Pulmonary artery endothelial cell (primary cell): ENCODE measurements at places on chromosomes 7 and 10. TPM values are rescaled to one million over a fixed set of nuclear protein-coding genes. Genes with fewer than 3 reads are reported as not detected.

Gene ATOH7
- total RNA-seq: not detected in 2 replicates

Gene TEX47
- total RNA-seq: not detected in 2 replicates

Gene STN1
- 27.5 and 30.9 TPM in 2 replicates for total RNA-seq

Gene SHH
- total RNA-seq: 0.20 TPM in 1 of 2 replicates, not detected in the other

Gene FGL2
- 0.25 and 0.26 TPM in 2 replicates for total RNA-seq

Gene ADRA2A
- total RNA-seq: 0.13 and 0.49 TPM in 2 replicates

Gene GPAM
- 9.2 and 13.5 TPM in 2 replicates for total RNA-seq

Gene BRI3
- total RNA-seq: 59.2 and 75.0 TPM in 2 replicates

Gene SAP25
- 0.11 TPM in 1 of 2 replicates, not detected in the other for total RNA-seq

GRCh38 chr7:90701771-90702170 lies 105.7 kb downstream of the CDK14 start:
- no peak for DNase-seq

- DNase-seq: no peak
Observed at GRCh38 chr7:133139350-133139749, 57.5 kb upstream of the CHCHD3 start.

GRCh38 chr10:124106241-124106879 lies 13.0 kb upstream of the CHST15 start:
- DNase-seq: peak; percentile 58

DNA sequence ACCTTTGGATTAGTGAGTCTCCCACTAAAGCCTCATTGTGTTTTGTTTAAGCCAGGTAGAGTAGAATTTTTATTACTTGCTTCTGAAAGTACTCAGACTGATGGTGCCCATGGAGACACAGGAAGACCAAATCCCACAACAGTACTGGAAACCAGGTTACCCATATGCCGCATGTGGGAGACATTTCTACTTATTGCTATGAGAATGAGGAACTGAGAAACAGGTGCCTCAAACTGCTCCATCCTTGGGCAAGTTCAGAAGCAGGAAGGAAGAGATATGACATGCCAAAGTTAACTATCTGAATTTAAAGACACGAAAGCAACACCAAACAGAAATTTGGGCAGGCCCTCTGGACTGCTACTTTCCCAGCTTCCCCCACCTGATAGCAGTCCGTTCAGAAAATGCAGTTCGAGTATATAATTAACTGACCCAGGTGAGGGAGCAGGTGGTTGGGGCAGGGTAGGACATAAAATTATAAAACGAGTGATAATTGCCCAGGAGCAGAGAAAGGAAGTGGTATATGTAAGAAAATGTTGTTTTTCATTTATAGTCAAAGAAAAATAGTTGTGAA lies 382.3 kb upstream of the MTPN start:
- no peak for DNase-seq

DNA sequence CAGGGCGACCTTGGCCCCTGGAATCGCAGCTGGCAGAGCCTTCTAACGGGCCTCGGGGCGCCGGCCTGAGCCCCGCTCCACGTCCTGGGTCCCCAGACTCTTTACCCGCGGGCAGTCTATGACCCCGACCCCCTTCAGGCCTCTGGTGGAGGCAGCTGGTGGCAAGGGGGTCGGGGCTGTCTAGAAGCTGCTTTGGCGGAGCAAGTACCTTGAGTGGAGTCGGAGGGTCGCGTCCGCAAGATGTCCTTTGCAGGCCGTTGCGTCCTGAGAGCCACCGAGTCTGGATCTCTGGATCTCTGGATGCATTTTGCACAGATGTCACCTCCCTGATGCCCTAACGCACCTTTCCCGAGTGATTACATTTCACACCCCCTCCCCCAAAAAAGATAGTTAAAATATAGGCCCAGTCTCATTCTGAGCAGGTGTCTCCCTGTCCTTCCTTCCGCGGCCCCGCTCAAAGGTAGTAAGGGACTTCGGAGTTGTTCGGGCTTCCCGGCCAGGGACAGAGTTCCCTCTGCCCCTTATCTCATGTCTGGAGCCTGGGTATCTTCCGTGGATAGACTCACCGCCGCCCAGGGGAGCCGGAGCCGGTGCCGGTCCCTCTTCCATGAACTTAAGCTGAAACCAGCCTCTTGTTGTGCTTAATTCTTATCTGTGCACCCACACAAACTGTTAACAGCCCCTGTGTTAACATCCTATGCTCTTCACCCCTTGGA lies 457 bp downstream of the ACADSB start:
- DNase-seq: no peak

DNA sequence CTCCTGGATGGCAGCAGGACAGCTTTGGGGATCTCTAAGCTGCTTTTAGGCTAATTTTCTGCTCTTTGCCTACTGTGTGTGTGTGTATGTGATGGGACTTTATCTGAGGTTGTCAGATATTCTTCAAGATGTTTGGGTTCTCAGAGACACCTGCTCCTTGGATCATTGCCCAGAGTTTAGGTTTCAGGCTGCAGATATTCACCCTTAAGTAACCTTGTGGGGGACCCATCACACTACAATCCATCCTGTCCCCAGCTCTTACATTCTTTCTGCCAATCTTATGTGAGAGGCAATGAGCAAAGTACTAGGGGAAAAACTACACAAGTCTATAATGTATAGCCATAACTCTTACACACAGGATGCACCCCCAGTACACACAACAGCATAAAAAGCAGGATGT lies 263.0 kb upstream of the ZWINT start:
- DNase-seq: no peak

GRCh38 chr10:130627346-130628045 lies 491.3 kb downstream of the GLRX3 start:
- DNase-seq: no peak

- DNase-seq: no peak
Observed at GRCh38 chr10:24723386-24723787, 300 bp downstream of the ARHGAP21 start.

- DNase-seq: no peak
Observed at GRCh38 chr7:147060070-147060469, 943.5 kb downstream of the CNTNAP2 start.

GRCh38 chr10:118965645-118966044 lies 63.9 kb upstream of the NANOS1 start:
- DNase-seq: no peak

DNA sequence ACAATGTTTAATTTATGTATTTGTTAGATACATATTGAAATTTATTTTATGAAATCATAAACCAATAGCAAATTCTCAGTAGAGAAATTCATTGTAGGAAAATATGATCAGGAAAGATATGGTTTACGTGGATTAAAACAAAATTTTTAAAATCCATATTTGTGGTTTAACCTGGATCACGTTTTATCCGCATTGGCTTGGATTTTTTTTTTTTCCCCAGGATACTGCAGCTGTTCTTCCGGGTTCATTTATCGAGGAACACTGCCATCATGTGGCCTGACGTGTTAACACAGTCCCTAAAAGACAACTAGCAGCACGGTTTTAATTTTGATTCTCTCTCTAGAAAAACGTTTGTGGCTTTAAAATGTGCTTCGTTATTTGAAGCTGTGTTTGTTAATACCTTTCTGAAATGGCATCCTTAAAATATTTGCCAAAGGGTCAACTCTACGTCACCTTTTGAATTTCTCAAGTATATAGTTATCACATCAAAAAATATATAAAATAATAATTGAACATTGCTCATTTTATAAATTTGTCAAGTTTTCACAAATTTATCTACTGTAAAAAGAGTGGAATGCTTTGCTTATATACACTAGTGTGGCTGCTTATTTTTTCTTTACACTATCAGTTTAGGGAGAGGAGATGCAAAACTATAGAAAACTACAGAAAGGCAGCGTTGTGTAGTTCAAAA lies 8.7 kb upstream of the ASB4 start:
- DNase-seq: peak; percentile 24

GRCh38 chr10:95335933-95336699 lies 45.3 kb upstream of the PDLIM1 start:
- DNase-seq: no peak

DNA sequence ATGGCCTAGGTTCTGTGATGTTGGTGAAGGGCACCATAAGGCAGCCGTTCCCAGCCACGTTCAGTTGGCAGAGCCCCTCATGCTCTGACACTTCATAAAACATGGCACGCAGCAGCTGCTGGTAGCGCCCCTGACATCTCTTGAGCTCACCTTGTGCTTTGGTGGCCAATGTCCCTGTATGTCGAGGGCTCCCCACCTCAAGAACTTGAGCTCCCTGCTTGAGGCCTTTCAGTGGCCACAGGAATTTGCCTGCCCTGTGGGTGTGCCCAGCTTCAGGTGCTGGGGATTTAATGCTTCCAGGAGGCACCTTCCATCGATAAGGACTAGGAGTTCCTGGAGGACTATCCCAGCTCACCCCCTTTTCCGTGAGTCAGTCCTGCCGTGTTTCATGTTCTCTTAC lies 9.5 kb upstream of the ZNF32 start:
- no peak for DNase-seq

- no peak for DNase-seq
Observed at GRCh38 chr7:70143075-70144044, 545.1 kb downstream of the AUTS2 start.

DNA sequence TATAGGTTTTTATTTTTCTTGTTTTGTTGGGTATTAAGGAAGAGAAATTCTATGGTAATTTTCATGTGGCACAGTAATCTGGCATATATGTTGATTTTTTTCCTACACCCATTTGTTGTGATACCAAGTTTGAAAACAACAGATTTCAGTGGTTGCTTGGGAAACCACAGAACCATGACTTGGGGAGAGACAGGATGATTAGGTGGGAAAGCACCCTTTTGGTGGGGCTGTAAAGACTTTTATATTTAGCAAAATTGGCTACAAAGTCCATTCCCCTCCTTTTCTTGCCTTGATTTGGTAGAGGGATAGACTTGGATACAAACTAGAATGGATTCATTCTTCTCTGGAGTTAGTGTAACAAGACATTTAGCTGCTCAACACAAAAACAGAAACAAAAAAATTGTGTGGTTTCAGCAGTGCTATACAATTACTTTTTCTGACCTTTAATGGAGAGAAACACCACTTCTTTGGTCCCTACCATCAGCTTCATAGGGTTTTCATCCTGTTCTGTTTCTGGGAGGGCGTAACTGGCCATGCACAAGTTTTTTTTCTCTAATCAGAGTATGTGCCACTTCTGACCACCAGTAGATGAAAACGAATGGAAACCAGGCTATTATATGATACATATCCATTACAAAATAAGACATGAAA lies 52.7 kb downstream of the FIGNL1 start:
- DNase-seq: no peak

DNA sequence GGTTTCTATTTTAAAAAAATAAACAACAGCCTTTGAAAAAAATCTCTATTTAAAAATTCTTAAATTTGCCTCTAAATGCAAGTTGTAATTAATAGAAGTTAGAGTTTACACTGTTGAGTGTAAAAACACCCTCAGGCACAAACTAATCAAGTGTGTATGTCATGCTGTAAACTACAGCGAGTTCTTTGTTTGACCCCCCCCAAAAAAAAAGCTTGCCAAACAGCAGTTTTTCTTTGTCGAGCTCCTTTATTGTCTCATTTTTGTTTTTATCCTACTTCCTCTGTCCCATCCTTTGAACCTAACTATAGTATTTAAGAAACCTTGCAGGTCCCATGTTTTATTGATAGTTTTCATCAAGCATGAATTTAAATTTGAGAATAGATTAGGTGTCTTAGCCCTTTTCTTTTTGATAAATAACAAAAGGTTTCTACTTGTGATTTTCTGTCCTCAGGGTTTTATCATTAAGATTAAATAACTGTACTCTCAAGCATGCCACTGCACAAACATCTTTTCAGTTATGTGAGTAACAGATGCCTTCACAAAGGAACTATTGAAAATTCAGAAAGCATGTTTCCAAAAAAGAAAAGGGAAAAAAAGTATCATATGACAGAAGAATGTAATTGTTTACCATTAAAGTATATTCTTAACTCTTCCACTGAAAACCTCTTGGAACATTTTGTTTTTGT lies 176.0 kb downstream of the ARID5B start:
- no peak for DNase-seq

GRCh38 chr7:140670343-140670935 lies 2.3 kb upstream of the ADCK2 start:
- DNase-seq: no peak

DNA sequence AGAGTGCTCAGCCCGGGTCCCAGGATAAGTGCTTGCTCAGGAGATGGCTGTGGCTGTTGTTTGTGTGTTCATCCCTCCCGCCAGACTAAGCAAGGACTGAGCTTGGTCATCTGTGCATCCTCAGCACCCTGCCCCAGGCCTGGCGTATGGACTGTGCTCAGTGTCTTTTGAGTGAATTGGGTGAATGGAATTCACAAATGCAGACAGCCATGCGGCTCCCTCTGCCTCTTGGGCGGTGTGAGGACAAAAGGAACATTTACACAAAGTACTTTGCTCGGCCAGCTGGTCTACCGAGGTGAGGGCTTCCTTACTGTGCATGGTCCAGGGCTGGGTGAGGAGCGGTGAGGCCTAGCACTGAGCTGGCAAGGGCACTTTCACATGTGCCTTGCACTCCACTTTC lies 120.2 kb downstream of the CDH23 start:
- DNase-seq: no peak

- no peak for DNase-seq
Observed at GRCh38 chr7:157555944-157556641, 219.3 kb downstream of the DNAJB6 start.

GRCh38 chr7:8176370-8177081 lies 85.4 kb downstream of the ICA1 start:
- DNase-seq: no peak

GRCh38 chr7:30661926-30662325 lies 20.3 kb downstream of the CRHR2 start:
- no peak for DNase-seq

DNA sequence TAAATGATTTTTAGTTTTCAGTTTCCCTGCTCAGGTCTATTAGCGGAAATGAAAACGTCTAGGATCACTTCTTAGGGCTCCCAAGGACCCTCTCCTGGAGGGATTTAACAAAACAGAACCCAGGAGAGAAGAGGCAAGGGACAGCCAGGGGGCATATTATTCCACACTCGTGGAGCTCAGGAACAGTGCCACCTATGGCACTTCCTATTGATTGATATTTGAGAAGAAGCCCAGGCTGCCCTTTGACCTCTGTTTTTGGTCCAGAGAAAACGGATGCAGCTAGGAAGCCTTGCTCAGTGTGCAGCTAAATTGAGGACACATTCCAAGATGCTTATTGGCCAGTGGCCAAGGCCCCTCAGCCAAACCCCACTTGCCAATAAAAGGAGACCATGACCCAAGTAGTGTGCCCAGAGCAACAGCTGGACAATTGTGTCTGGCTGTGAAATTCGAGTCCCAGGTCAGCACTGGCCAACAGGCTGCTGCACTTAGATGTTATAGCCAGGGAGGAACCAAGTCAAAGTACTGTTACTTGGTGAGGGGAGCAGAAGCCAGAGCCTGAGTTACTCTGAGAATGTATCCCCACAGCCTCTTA lies 24.0 kb upstream of the GPNMB start:
- DNase-seq: no peak

DNA sequence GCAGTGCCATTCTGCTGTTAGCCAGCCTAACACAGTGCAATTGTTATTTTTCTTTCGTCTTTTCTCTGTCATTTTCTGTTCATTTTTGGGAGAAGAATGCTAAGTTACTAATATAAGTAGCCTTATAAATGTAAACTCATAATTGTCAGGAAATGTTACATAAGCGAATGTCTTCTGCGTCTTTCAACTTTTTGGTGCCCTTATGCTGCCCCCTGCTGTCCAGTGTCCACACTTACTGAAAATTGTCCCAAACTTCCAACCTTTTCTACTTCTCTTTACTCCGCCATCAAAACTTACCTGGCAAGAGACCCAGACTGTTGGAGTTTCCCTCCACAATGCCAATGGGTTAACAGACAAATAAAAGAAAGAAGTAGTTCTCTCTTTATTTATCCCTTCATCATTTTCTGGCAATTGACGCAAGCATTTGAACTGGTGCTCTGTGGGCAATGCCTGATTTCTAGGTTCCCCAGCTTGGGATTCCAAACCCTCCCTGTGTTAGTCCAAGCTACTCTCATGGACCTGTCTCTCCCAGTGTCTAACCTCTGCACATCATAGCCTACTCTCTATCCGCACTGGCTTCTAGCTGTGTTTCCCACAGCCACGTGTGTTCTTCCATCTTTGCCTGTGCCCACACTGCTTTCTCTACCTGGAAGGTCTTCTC lies 21.0 kb upstream of the EPC1 start:
- no peak for DNase-seq
